ENCODE measurements at places on chromosomes 6 and 20.

DNA sequence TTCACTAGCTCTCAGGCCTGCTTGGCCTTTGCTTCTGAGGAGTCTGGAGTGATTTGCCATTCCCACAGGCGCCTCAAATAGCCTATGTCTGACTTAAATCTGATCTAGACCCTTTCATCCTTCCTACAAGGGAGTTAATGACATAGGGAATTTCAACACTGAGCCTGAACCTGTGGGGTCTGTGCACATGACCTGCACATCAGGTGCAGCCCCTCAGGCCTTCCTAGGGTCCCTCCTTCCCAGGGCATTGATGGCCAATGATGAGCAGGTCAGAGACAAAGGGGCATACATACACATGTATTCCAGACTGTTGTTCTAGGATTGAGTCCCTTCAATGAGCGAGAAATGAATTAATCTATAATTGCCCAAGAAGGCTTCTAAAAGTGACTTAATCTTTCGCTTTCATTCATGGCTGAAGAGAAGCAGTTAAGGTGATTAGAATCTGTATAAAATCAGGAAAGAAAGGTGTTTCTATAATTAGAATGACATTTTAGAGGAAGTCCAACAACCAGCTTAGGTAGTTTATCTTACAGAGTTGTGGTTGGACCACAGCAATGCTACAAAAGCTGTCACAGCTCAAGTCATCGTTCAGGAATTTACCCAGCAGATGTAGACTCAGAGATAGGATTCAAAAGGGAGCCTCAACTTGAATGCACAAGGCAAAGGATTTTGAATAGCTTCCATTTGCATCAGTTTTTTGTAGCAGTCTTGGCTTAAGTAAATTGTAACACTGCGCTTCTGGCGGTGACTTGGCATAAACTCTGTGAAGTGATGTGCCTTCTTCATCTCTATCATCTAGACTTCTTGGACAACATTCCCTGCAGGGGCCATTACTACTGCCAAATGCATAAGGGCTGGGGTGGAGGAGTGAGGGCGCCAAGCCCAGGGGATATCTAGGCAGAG is 27.0 kb upstream of the TBC1D7 start:
- peak; percentile 93 for DNase-seq

DNA sequence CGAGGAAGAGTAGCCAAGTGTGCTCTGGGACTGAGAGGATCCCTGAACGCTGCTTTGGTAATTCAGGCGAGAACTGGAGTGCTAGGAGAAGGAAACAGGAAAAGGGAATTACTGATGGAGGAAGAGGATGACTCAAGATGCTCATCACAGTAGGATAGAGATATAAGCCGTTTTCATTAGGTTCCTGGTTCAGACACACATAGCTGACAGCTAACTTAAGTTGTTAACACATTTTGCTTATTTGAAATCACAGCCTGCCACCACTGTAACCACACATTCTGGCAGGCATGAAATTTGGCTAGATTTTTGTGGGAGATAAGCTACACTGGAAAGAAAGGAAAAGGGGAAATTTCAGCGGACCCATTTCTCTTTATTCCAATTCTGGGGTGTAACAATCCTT is 138.2 kb upstream of the SLC22A16 start:
- DNase-seq, result no peak

DNA sequence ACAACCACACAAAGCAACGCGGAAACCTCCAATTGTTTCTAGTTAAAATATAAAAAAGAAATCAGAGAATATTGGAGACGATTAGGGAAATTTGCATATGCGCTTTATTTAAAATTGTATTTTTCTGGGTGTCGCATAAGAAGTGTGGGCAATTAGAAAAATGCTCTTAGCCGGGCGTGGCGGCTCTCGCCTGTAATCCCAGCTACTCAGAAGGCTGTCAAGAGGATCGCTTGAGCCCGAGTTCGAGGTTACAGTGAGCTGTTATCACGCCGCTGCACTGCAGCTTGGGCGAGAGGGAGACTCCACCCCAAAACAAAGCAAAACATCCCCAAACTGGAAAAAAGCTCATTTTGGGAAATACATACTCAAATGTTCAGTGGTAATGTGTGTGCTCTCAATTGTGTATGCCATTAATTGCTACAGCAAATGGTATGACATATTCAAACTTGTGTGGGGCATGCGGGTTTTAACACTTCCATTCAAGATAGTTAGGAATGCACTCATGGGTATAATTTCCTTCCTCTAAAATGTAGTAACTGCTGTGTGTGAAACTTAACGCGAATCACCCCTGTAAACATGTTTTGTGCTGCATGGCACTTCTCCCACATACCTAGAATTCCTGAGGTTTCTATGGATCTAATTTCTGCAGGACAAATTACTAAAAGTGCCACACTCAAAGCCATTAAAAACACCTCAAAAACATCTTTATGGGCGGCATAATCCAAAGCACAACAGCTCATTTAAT is 54.7 kb upstream of the HFE start:
- no peak for DNase-seq

GRCh38 chr6:168385037-168385759 is 55.8 kb upstream of the SMOC2 start:
- DNase-seq, result no peak

DNA sequence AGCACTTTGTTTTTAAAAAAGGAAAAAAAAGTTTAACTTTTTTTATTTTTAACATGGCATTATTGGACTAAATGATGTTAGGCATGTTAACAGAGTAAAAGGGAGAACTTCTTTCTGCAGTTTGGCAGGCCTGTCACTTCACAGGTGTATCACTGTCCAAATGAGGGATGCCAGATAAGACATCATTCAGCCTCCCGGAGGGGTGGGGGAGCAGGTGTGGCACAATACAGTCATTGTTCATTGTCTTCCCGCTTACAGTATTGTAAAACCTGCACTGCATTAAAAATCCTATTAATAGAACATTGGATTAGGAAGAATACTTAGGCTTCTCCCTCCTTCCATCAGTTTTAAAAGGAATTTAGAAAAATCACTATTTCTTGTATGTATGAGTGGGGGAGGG is 80.7 kb downstream of the CARMIL1 start:
- no peak for DNase-seq

- no peak for DNase-seq
These were observed 1278.8 kb upstream of the EYS start for GRCh38 chr6:66985816-66986215.
